Stimulated activated CD8-positive, alpha-beta memory T cell treated with anti-CD3 and anti-CD28 coated beads, Interleukin-7, amount 100 ng/mL, for 48 hours (primary cell): ENCODE measurements at places on chromosomes 2 and 18.

- no peak for DNase-seq
Measured at GRCh38 chr18:32668956-32669355, 103.9 kb downstream of the KLHL14 start.

- DNase-seq: no peak
Measured at GRCh38 chr2:74024216-74024615, 39.5 kb downstream of the TET3 start.

DNA sequence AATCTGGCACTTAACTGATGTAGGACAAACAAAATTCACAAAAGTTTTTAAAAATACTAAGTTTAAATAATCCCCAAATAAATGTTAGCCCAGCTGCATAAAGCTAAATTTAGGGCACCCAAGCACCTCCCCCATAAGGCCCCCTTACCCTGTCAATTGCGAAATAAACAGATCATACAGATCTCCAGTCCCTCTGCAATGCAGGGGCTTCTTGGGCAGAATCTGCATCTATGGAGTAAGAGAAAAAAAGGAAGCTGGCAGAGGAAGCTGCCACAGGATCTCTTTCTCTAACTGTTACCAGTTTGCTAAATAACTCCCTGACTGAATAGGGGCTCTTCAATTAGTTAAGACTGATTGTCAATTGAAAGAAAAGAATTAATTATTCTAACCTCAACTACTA lies 117.7 kb downstream of the MEMO1 start:
- no peak for DNase-seq

GRCh38 chr2:106147665-106148064 lies 46.4 kb downstream of the UXS1 start:
- DNase-seq: no peak

- DNase-seq: no peak
Measured at GRCh38 chr2:30363406-30363805, 83.6 kb upstream of the LCLAT1 start.

- DNase-seq: no peak
Measured at GRCh38 chr2:199439066-199439465, 18.7 kb downstream of the SATB2 start.

DNA sequence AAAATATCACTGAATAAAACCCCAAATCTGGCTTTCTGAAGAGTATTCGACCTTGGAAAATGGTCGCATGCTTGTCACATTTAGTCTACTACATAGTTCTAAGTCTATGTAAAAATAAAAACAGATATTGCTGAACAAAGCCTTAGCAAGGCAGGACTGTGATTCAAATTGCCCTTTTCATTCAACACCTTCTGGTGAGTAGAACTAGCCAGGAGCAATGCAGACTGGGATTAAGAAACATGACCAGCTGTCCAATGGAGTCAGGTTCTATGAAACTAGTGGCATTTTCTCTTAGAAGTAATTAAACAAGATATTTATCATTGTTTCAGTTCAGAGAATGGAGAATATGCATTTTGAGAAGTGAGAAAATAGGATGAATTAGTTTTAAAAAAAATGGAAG lies 1260.5 kb upstream of the ACVR2A start:
- no peak for DNase-seq

DNA sequence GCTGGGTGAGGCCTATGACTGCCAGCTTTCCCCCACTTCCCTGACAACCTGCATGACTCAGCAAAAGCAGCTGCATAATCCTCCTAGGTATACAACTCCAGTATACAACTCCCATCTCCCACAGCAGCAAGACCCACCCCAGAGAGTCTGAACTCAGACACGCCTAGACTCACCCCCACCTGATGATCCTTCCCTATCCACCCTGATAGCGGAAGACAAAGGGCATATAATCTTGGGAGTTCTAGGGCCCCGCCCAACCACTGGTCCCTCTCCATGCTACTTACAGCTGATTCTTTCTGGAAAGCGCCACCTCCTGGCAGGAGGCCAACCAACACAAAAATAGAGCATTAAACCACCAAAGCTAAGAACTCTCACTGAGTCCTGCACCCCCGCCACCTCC lies 296.5 kb downstream of the DCC start:
- no peak for DNase-seq

DNA sequence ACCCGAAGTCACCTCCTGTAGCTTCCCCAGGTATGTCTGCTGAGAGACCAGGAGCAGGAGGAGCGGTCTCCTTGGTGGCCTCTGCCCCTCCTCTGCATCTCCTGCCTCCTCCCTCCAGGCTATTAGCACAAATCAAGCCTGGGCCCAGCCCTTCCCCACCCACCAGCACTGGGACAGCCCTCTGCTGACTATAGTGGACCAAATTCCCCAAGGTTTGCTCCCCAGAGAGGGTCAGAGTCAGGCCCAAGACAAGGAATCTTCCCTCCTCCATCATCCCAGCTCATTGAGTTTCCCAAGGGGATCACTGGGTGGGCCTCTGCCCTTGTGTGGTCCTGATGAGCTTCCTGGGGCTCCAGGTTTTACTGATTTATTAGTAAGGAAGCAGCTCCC lies 62.1 kb downstream of the EMILIN2 start:
- no peak for DNase-seq
